ENCODE measurements at places on chromosomes 3 and 15. TPM values are rescaled to one million over a fixed set of nuclear protein-coding genes. Genes with fewer than 3 reads are reported as not detected.

Gene CIDEC
- not detected for polyA plus RNA-seq

Gene ERC2
- polyA plus RNA-seq = 3.7 TPM

Gene KNG1
- 84.2 TPM for polyA plus RNA-seq

Gene SMCO1
- polyA plus RNA-seq = not detected

Gene KCNMB2
- 23.4 TPM for polyA plus RNA-seq

Gene MCF2L2
- 0.56 TPM for polyA plus RNA-seq

Measured in renal pelvis (tissue), 12 donors.